ENCODE measurements at places on chromosomes 12 and 14. TPM values are rescaled to one million over a fixed set of nuclear protein-coding genes. Genes with fewer than 3 reads are reported as not detected.
A peak's percentile ranks its signal among the peaks of the same experiment; 100 is the strongest.

The AICDA gene
- polyA plus RNA-seq: 0.34 TPM

The PMCH gene
- polyA plus RNA-seq: 0.38 TPM

The RNU4-1 gene
- polyA plus RNA-seq: not detected

The PLA2G1B gene
- 0.33 TPM for polyA plus RNA-seq

The DHRS2 gene
- polyA plus RNA-seq: 30.0 TPM

DNA sequence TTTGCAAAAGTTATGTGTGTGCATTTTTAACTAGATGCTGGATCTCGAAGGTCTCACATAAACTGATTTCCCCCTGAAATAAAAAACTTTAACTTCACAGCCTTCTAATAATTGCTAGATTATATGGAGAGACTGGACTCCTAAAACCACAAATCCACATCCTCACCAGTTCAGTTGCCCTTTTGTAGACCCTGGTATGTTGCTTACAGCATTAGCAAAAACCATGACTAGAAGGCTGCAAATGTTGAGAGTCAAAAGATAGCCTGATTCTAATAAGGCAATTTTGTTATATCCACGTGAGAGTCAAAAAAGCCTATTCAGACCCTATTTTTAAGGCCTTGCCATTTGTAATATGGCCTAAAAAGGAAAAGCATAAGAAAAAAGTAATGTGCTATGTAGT, 37.4 kb downstream of the RASSF8 start:
- no peak for DNase-seq

GRCh38 chr14:42322531-42323284, 716.0 kb downstream of the LRFN5 start:
- DNase-seq: no peak

DNA sequence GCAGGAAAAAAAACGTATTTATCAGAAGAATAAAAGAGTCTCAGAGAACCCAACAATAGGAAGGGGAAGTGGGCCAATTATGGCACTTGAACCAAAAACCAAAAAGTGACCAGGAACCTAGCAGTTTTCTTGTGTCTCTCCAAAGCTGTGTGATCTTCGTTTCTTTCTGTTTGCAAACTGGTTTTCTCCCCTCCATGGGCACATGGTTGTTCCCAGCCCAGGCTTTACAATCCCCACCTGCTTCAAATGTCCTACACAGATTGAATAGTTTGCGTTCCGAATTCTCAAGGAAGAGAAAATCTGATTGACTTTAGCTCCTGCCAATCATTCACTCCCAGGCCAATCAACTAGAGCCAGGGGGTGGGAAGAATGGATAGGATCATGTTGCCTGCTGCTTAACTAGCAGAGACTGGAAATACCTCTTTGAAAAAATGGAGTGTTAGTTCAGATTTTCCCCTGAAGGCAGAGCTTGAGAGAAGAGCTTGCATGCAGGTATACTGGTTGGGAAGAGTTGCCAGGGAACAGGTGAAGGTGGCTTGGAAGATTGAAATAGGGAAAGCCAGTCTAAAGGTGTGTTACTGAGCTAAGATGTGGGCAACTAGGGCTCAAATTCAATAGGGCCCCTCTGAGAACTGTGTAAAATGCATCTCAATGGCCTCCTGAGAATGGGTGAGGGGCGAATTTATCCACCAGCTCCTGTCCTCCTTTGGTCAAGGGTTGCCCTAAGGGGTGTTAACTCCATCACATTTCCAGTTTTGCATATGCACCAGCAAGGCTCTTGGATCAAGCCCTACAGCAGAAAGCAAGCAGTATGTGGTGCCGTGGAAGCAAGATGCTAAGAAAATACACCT, 106.4 kb upstream of the SRRM4 start:
- DNase-seq: no peak

- DNase-seq: peak; percentile 1
These were observed 838.3 kb upstream of the NOVA1 start for GRCh38 chr14:27435923-27436670.

GRCh38 chr14:73258845-73259611, 21.7 kb downstream of the PAPLN start:
- no peak for DNase-seq

DNA sequence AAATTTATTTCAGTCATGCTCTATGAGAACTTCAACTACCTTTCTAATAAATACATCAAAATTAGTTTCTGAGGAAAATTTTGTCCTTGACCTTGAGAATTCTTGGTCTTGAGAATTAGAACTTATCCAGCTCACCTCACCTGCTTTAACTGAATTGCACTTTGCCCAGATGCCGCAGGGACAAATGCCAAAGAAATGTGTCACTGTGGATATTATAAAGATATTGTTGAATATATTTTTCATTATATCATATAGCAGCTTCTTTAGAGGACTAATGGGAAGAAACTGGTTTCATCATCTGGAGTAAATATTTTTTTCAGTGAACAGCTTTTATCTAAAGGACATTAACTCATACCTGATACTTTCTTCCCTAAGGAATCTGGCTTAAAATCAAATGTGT, 54.1 kb downstream of the LRP6 start:
- no peak for DNase-seq

DNA sequence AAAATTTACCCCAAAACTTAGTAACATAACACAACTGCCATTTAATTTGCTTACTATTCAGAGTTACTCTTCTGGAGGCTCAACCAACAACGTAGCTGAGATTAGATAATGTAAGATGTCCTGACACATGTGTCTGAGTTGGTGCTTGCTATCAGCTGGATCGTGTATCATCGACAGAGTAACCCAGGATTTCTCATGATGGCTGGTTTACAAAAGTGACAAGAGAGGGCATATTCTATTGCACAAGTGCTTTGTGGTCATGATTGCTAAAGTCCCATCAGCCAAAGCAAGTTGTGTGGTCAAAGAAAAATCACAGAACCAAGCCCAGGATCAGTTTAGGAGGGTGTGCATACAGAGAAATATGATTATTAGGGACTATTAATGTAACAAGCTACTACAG, 73.4 kb downstream of the CAPZA3 start:
- no peak for DNase-seq

GRCh38 chr14:78202976-78203375, 32.8 kb downstream of the NRXN3 start:
- no peak for DNase-seq

DNA sequence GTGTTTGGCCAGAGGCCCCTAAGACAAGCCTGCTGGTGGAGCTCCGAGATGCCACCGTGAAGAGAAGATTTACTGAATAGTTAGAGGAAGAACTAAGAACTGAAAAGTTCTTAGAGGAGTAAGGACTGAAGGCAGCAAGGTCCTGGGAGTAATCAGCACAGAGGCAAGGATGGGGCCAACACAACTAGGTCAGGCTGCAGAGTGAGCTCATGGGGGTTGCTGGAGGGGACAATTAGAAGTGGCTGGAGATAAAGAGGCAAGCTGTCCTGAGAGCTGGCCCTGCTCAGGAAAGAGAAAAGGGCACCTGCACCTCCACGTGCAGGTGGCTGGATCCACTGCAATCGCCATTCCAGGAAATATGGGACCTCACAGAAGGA, 52.7 kb downstream of the NFKBIA start:
- DNase-seq: no peak

GRCh38 chr14:44962334-44963043, 499 bp downstream of the TOGARAM1 start:
- peak; percentile 43 for DNase-seq

DNA sequence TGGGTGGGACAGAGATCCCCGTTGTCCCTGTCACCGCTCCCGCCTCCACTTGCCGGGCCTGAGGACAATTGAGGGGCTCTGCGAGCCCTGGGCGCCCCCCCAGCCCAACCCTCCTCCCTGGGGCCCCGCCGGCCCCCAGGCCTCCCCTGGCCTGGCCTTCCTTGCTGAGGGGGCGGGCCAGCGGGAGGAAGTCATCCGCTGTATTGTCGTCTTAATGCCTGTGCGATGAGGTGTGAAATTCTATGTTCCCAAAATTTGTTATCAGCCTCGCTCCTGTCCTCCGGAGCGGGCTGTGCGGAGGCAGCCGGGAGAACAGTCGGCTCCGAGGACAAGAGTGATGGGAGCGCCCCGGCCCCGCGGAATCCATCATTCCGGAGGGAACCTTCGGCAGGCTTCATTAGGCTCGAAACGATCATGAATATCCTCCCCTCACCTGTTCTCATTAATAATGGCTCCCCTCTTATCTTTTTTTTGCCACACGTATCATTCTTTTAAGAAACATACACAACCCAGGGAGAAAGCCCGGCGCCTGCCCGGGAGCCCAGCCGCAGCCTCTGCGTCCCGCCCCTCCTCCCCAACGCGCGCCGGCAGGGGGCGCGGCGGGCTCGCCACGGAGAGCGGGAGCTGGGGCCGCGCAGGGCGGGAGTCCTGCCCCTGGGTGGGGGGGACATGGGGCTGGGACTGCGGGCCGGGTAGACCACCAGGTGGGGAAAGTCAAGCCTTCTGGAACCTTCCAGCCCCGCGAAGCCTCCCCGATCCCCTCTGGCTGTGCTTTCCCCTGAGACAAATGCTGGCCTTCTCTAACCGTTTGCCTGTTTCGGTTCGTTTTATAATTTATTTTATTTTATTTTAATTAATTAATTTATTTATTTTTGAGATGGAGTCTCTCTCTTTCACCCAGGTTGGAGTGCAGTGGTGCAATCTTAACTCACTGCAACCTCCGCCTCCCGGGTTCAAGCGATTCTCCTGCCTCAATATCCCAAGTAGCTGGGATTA, 17.1 kb upstream of the DLK1 start:
- no peak for DNase-seq

DNA sequence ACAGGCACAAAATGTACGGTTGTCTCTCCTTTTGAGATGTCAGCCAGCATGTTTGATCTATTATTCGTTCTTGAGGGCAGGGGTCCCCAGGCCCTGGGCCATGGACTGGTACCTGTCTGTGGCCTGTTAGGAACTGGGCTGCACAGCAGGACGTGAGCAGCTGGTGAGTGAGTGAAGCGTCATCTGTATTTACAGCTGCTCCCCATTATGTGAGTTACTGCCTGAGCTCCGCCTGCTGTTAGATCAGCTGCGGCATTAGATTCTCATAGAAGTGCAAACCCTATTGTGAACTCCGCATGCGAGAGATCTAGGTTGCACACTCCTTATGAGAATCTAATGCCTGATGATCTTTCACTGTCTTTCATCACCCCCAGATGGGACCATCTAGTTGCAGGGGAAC, 41.4 kb upstream of the SCN8A start:
- DNase-seq: no peak

DNA sequence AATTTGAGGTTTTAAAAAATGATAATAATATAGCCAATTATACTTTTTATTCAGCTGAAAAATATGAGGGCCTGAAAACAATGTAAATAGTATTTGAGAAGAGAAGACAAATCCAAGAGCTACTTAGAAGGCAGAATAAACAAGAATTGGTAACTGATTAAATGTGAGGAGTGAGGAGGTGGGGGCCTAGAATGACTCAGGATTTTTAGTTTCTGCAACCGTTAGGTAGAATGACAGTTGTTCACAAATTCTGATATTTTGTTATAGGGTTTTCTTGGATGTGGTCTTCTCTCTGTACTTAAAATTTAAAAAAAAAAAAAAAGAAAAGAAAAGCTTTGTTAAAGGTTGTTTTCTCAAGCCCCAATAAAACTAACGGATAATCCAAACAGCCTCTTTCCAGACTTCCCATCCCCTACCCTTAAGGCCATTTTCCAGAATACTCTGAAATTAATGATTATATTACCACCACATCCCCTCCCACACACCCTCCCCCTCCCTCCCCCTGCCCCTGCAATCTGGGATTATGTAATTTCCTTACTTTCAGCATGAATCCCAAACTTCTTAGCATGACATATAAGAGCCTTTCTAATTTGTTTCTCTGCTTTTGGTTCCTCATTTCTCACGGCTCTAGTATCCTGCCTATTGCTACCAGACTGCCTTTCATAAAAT, 50.4 kb downstream of the LRP6 start:
- DNase-seq: no peak

DNA sequence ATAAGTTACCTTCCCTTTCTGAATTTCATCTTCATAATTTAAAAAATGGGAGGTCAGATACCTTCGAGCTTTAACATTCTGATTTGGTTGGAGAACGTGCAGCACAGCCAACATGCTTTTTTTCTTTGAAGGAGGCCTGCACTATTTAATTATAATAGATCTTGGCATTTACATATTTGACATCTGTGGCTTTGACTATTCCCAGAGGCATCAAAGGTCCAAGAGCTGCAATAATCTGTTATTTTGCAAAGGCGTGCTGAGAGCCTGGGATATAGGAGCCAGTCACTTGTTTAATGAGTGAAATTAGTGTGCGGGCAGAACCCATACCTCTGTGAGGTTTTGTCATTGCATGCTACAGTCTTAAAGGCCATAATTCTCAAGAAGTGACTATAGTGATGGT, 26.4 kb downstream of the SLC8A3 start:
- DNase-seq: no peak

GRCh38 chr12:116990971-116991966, 80.5 kb downstream of the FBXW8 start:
- DNase-seq: no peak

GRCh38 chr12:65660836-65661235, 163.4 kb upstream of the HMGA2 start:
- no peak for DNase-seq

- no peak for DNase-seq
These were observed 17.1 kb upstream of the EMP1 start for GRCh38 chr12:13179211-13180074.

DNA sequence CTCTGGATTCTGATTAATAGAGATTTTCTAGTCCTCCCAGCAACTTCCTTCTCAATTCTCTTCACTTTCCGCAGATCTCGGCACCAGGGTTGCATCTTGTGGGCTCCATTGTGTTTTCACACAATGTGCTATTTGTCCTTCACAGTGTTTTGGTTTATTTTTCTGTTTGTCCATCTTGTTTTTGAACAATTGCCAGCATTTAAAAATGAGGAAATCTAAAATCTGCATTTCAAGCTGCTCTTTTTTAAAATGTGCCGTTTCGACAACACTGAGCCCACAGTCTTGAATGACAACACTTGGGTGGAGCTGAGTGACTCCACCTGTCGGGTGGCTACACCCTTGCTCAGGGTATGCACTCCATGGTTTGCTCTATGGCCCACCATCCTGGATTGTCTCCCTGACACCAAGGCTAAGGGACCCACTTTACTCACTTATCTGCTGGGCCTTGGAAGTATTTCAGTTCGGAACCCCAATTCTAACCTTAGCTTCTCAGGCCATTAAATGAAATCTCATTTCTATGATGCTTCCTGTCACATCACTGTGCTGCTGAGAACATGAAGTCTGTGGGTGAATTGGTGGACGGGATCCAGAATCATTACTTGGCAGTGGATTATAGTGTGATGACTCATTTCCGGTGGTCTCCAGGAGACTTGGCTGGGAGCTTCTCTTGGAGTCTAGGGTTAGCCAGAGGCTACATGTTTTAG, 3.4 kb upstream of the MYRFL start:
- no peak for DNase-seq

GRCh38 chr12:16949871-16950667, 344.1 kb upstream of the LMO3 start:
- DNase-seq: no peak

DNA sequence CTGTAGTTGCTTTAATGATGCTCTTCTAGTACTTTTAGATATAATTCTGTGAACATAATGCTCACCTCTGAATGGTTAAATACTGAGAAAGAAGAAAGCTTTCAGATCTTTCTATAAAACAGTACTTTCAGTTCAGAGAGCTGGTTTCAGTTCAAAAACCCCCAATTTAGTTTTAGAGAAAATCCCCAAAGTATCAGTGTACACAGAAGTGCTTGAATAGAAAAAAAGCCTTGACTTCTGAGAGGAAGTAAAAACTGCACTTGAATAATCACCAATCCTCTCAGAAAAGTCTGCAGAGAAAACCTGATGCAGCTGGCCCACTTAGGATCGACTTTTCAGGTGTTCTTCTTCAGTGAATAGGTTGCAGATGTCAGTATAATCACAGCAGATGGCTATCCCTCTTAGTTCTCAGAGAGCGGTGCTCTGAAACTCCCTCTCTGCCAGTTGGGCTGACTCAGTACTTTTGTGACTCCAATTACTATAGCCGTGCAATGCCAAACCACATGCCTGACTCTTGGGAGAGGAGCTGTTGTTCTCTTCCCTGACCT, 616.3 kb downstream of the LRFN5 start:
- DNase-seq: no peak
